ENCODE measurements at places on chromosomes 5 and 9. TPM values are rescaled to one million over a fixed set of nuclear protein-coding genes. Genes with fewer than 3 reads are reported as not detected.

Gene COL23A1
- under 0.01 TPM for total RNA-seq

Gene COQ4
- 17.2 TPM for total RNA-seq

Gene TRAPPC13
- total RNA-seq, result 23.9 TPM

Gene BTF3
- total RNA-seq, result 201 TPM

Gene PRELID1
- total RNA-seq, result 92.4 TPM

Data from smooth muscle cell of bladder (primary cell).